ENCODE measurements at places on chromosomes 13 and 19.

GRCh38 chr13:26910754-26911465 is 150.3 kb upstream of the GPR12 start:
- DNase-seq: no peak

DNA sequence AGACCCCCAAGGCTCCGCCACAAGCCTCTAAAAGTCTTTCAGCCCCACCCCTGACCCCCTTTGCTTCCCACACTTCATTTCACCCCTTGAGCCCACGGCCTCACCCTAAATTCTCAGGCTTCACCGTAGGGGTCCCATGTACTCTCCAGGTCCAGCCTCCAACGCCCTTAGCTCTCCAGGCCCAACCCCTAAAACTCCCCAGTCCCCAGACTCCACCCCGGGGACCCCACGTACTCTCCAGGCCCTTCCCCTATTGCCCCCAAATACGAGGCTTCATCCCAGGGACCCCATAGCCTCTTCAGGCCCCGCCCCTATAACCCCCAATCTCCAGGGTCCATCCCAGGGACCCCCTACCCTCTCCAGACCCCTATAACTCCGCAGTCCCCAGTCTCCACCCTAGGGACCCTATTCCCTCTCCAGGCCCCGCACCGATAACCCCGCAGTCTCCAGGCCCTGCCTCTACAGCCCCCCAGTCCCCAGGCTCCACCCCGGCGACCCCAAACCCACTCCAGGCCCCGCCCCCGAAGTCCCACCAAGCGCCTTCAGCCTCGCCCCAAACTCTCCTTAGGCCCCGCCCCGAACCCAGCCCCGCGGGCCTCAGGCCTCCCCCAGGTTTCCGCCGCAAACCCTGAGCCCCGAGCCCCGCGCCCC is 619 bp downstream of the MED16 start:
- no peak for DNase-seq

- no peak for DNase-seq
These were observed 56.6 kb downstream of the CEBPG start for GRCh38 chr19:33429891-33430673.

GRCh38 chr13:66995203-66995611 is 234.9 kb downstream of the PCDH9 start:
- no peak for DNase-seq

GRCh38 chr13:113074876-113075275 is 30.7 kb upstream of the F7 start:
- no peak for DNase-seq

GRCh38 chr19:5334824-5335500 is 5.7 kb downstream of the PTPRS start:
- no peak for DNase-seq

- DNase-seq: no peak
These were observed 10.6 kb upstream of the PNMA8A start for GRCh38 chr19:46481947-46482346.

All from stimulated activated CD8-positive, alpha-beta memory T cell treated with anti-CD3 and anti-CD28 coated beads, Interleukin-15, amount 100 ng/mL, for 1 hour (primary cell).